Stimulated activated CD8-positive, alpha-beta memory T cell treated with anti-CD3 and anti-CD28 coated beads, Interleukin-7, amount 100 ng/mL, for 1 hour (primary cell): ENCODE measurements at places on chromosomes 1 and 21.

DNA sequence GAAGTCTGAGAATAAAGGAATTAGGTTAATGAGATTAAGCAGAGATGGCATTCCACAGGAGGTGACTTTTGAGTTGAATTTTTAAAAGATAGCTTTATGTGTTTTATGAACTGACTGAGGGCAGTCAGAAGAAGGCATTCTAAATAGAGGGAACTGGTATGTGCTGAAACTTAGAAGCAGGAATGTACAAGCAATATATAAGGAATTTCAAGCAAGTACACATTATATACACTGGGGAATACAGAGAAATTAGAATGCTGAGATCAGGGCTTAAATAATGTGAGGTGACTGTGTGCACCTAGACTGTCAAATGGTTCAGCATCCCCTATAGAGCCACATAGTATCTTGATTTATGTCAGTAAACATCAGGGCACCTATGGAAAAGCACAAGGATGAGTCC lies 19.3 kb downstream of the WNT2B start:
- no peak for DNase-seq

- DNase-seq: no peak
Observed at GRCh38 chr1:9558271-9558945, 19.1 kb downstream of the SLC25A33 start.

GRCh38 chr1:8873506-8874229 lies 4.8 kb downstream of the ENO1 start:
- peak; percentile 41 for DNase-seq

GRCh38 chr1:245810181-245810769 lies 655.5 kb downstream of the KIF26B start:
- no peak for DNase-seq

GRCh38 chr1:182616130-182617013 lies 12.2 kb upstream of the RGS16 start:
- DNase-seq: peak; percentile 63

DNA sequence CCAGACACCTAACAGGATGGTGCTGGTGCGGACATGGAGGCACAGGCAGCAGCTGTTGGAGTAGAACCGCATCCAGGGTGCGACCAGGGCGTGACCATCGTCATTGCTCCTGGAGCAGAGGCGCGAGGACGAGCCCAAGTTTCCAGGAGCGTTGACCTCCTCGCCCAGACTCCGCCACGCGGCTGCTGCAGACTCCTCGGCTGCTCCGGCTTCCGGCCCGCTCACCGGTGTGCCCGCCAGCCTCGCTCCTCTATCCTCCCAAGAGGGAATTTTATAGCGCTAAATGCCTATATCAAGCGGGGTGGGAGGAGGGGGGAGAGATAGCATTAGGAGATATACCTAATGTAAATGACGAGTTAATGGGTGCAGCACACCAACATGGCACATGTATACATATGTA lies 5.3 kb upstream of the S100A12 start:
- no peak for DNase-seq

DNA sequence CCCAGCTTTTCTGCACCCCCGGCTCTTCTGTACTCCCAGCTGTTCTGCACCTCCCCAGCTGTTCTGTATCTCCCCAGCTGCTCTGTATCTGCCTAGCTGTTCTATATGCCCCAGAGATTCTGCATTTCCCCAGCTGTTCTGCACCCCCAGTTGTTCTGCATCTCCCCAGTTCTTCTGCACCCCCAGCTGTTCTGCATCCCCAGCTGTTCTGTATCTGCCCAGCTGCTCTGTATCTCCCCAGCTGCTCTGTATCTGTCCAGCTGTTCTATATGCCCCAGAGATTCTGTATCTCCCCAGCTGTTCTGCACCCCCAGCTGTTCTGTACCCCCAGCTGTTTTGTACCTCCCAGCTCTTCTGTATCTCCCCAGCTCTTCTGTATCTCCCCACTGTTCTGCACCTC lies 41.1 kb downstream of the UMODL1 start:
- DNase-seq: no peak

GRCh38 chr1:13888351-13888986 lies 188.5 kb downstream of the PRDM2 start:
- DNase-seq: no peak

- DNase-seq: no peak
Observed at GRCh38 chr1:230807561-230808280, 60.5 kb downstream of the CAPN9 start.

GRCh38 chr1:232983375-232983774 lies 33.0 kb downstream of the NTPCR start:
- no peak for DNase-seq

GRCh38 chr21:16441789-16442188 lies 712.0 kb downstream of the USP25 start:
- no peak for DNase-seq

DNA sequence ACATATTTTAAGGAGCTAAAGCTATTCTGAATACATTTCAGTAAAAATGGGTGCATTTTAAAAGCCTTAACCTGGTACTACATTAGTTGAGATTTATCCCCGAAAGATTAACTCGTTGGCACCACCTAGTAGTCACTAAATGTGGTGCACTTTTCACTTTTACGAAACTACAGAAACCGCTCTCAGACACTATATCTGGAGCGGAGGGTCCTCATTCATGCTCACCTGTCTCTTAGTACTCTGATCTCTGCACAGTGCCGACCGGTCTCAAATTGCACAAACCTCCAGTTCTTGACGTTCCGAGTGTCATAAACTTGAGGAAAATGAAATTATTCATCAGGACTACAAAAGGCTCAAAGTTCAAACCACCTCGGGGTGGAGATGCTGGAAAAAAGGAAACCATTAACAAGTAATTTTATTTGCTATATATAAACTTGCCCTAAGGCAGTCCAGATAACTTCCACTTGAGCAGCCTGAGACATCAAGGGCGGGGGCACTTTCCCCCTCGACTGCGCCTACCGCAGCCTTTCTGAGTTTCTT lies 722 bp downstream of the LZIC start:
- no peak for DNase-seq

GRCh38 chr21:29184037-29184436 lies 53.6 kb downstream of the MAP3K7CL start:
- no peak for DNase-seq

DNA sequence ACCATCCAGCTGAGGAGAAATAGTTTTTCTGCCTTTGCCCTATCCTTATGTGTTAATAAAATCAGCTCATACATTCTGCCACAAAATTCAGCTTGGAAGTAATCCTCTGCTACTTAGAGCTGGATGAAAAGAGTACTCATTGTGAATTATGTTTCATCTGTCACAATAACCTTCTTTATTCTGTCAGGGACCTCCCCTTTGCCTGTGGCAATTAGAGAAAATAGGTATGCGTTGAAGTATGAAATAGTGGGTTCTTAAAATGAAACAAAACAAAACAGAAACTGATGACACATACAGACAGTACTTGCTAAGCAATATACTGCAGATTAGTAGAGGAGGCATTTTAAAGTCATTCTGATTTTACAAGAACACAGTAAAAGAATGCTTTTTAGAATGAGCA lies 578.5 kb downstream of the USP25 start:
- no peak for DNase-seq

DNA sequence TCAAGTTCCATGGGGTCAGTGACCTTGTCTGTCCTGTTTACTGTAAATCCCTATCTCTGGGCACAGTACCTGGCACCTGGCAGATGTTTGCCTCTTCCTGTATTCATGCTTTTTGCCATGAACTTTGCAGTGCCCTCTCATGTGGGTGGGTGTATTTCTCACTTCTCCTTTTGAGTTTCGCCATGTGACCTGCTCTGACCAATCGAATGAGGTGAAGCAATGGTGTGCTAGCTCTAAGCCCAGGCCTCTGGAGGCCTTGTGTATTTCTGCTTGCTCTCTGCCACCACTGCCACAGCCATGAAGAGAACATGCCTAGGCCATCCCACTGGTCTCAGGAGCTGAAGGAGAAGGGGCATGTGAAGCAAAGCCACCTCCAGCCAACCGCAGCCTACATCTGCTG lies 185.5 kb upstream of the ZC3H12A start:
- no peak for DNase-seq

GRCh38 chr21:37904856-37905255 lies 11.4 kb downstream of the KCNJ6 start:
- DNase-seq: no peak

- DNase-seq: no peak
Observed at GRCh38 chr1:788835-789234, 102.4 kb upstream of the OR4F16 start.

DNA sequence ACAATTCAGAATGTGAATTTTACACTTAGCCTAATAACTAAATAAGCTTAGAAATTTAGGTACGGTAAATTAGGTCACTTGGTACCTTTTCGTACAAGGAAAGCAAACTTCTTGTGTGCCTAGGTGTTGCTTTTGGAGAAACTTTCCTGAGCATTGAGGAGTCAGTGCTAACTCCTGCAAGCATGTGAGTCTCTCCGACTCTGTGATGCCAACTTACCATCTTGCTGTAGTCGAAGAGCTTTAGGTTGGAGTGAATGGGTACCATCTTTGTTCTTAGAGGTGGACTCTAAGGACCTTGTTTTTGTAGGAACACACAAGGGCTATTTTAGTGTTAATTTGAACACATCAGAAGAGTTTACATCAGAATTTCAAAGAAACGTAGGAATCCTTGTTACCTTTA lies 688.9 kb downstream of the USP25 start:
- DNase-seq: no peak

DNA sequence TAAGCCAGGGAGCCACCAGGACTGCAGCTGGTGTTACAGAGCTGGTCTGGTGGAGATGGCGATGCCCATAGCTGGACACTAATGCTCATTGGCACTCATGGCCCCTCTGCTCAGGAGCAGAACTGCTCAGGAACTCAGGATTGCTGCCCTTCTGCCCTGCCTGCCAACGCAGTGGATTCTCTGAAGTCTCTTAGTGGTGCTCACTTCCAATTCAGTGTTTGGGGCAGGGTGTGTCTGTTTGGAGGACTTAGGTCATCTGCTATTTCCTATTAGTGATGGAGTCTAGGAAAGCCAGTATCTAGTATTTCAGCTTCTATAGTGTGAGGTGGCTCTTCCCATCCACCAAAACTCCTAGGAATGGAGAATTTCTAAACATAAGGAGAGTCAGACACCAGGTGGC lies 29.1 kb downstream of the S100A10 start:
- no peak for DNase-seq

GRCh38 chr1:33045246-33045645 lies 8.6 kb upstream of the AK2 start:
- DNase-seq: no peak

DNA sequence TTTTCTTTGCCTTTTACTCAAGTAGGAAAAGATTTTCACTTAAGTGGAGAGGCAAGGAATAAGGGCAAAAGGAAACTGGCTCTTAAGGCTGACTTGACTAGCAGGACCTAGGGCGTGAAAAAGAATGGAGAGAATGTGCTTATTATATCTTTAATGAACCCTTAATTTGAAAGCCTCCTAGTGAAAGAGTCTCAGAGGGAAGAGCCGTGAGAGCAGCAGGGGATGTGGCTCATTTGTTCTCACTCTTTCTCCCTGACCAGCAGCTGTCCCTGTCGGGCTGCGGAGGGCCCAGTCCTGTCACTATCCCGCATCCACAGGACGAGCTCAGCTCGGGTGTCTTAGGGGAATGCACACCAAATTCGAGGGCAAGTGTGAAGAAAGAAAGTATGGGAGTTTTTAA lies 180.1 kb downstream of the EDEM3 start:
- no peak for DNase-seq

DNA sequence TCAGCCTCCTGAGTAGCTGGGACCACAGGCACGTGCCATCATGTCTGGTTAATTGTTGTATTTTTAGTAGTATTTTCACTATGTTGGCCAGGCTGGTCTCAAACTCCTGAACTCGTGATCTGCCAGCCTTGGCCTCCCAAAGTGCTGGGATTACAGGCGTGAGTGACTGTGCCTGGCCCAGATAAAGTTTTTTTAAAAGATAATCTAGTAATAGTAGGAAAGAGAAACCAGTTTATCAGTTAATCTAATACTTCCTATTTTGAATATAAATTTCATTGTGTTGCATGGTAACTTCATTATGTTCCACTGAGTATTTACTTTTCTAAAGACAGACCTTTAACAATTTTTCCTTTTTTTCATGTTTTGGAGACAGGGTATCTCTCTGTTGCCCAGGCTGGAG lies 10.0 kb downstream of the RABGAP1L start:
- DNase-seq: no peak

GRCh38 chr21:26153758-26154157 lies 16.8 kb downstream of the APP start:
- DNase-seq: no peak

DNA sequence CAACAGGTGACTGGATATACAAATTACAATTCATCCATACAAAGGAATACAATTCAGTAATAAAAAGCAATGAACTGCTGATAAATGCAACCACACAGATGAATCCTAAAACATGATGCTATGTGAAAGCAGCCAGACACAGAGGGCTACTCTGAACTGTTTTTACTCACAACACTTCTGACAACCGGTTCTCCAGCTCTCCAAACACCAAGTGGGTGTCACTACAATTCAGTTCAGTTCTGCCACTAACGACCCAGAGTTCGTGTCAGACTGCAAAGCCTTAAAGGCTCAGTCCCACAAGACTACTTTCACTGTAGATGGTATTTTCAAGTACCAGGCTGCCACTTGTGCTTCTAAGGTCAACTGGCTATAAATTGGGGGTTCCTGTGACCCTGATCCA lies 119.4 kb downstream of the SLC16A1 start:
- no peak for DNase-seq

DNA sequence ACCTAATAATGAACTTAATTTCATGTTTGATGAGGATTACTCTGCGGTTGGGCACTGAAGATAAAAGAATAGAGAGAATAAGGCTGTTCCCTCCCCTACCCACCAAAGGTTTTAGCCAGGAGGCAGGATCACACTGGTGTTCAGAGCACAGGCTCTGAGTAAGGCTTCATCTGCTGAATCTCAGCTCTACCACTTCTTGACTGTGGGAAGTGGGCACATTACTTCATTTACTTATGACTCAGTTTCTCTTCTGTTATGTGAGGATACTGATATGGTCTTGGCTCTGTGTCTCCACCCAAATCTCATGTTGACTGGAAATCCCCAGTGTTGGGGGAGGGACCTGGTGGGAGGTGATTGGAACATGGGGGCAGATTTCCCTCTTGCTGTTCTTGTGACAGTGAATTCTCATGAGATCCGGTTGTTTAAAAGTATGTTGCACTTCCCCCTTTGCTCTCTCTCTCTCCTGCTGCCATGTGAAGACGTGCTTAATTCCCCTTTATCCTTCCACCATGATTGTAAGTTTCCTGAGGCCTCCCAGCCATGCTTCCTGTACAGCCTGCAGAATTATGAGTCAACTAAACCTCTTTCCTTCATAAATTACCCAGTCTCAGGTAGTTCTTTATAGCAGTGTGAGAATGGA lies 79.7 kb downstream of the SMYD2 start:
- no peak for DNase-seq

GRCh38 chr1:57024855-57025254 lies 59.0 kb upstream of the C8B start:
- DNase-seq: no peak

- DNase-seq: no peak
Observed at GRCh38 chr21:39527664-39528381, 76.1 kb downstream of the SH3BGR start.
